ENCODE measurements at places on chromosomes 12 and 14.

- DNase-seq: no peak
Measured at GRCh38 chr12:17020765-17021164, 414.8 kb upstream of the LMO3 start.

DNA sequence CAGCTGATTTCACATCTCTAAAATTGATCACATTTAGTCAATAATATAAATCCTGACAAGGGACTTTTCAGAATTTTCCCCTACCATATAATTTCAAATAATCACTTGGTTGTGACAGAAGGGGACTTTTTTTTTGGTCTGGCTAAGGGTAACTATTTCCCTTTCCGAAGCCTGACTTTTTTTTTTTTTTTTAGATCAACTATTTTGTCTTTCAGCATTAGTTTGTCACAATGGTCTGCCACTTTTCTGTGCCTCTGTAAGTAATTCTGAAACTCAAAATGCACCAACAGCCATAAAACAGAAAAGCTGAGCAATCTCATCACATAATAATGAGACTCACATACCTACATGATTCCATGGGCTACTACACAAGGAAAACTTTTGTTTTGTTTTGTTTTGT lies 266.4 kb downstream of the SSPN start:
- DNase-seq: peak; percentile 78

DNA sequence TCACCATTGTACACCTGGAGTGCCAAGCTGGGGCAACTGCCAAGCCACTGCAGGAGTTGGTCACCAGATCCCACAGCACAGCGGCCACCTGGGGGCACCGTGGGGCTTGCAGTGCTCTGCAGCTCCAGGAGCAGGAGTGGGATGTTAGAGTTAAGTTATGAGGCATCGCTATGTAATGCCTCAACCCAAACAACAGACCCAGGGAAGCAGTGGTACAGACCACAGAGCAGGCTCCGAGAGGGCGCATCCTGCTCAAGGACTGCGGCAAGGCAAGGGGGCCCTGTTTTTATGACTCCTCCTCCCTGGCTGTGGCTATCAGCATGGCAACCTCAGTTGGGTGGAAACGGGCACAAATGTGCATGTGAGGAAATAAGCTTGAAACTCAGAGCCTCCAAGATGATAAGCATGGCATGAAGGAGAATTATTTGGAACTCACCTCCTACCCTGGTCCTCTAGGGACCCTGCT lies 63.1 kb downstream of the ARL6IP4 start:
- peak; percentile 41 for DNase-seq

- no peak for DNase-seq
Measured at GRCh38 chr12:92369056-92369455, 223.4 kb upstream of the BTG1 start.

DNA sequence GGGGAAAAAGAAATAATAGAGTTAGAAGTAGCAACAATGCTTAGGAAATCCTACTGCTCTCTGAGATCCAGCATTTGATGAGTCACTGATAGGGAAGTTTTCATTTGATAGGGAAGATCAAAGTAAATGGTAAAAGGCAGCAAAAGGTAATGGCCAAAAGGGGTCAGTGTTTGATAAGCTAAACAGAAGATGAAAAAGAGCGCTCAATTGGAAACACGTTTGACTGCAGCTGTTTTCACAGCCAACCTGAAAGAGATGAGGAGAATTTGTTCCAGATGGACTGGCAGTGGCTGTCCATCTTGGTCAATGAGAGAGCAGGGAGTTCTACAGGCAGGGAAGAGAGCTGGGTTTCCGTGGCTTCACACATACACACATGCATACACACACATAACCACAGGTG lies 264.2 kb downstream of the TMEM132C start:
- DNase-seq: no peak

- no peak for DNase-seq
Measured at GRCh38 chr14:73717266-73717665, 3.1 kb upstream of the PNMA1 start.

DNA sequence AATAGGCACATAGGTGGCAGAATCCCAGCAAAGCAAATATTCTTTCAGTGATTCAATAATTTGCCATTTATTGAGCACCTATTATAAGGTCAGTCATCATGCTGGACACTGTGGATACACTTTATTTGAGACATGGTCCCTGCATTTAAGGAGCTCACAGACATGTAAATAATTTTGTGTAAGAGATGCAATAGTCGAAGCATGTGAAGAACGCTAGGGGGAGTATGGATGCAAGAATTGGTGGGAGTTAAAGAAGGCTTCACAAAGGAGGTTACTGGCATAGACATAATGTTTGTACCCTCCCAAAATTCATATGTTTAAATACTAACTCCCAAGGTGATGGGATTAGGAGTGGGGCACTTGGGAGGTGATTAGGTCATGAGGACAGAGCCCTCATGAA lies 260.6 kb upstream of the GARIN6 start:
- DNase-seq: no peak

DNA sequence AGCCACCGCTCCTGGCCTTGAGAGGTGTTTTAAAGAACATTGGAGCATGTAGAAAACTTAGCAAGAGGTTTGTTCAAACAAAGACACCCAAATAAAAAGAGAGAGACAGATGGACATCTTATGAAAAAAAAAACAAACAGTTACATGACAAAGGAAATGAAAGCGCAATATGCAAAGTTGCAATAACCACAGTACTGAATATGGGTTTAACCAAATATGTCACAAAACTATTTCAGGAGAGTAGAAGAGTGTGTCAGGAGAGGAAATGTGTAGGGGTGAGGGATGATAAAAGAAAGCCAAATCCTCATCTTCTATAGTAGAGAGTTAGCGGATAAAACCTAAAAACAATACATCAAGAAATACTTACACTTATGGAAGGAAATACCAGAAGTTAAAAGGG lies 98.4 kb downstream of the GTF2A1 start:
- peak; percentile 81 for DNase-seq

DNA sequence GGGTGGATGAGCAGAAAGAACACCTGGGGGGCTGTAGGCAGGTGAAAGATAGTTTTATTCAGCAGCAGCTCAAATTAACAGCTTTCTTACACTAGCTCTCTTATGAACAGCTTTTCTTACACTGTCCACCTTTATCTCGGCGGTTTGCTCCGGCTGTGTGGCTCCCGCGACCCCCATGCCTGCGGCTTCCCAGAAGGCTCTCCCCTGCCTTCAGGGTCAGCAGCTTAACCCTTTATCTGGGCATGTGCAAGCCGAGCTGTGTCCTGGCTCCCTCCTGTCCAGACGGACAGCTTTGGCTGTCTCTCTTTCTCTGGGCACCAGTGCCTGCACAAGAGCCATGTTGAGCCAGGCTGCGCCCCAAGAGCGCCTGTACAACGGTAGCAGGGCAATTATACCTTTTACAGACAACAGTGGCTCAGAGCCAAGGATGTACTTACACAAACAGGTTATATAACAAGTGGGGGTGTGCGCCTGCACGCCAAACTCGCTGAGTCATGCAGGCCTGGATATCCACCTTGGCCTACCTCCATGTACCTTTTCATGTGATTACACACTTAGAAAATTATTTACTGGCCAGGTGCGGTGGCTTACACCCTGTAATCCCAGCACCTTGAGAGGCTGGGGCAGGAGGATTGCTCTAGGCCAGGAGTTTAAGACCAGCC lies 28.5 kb upstream of the KLHL42 start:
- DNase-seq: no peak

DNA sequence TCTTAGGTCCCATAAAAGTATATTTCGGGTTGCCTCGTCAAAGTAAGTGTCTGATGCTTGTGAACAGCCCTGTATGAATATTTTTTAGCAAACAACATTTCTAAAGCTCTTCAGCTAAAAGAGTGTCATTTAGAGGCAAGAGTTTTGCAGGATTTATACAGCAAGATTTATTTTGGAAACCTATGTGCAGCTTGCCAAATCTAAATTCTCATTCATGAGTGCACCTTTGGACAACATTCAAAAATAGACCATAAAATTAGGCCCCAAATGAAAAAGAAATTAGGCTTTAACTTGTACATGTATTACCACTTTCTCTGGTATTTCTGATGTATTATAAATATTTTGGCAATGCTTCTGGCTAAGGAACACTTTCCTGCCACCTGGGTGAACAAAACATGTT lies 224.4 kb upstream of the PDZRN4 start:
- DNase-seq: no peak

GRCh38 chr12:72011374-72011773 lies 72.7 kb downstream of the TPH2 start:
- no peak for DNase-seq

- DNase-seq: peak; percentile 60
Measured at GRCh38 chr12:118063576-118064391, 2.8 kb upstream of the WSB2 start.

DNA sequence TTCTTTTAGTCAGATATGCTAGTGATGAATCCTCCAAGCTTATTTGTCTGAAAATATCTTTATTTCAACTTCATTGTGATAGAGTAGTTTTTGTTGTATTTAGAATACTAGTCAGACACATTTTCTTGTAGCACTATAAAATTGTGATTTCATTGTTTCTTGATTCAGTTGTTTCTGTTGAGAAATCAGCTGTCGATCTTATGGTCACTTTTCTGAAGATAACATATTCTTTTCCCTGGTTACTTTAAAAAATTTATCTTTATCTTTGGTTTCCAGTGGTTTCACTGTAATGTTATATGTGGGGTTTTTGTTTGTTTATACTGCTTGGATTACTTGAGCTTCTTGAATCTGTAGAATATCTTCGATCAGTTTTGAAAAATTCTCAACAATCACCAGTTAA lies 426.1 kb downstream of the SOX5 start:
- DNase-seq: no peak

DNA sequence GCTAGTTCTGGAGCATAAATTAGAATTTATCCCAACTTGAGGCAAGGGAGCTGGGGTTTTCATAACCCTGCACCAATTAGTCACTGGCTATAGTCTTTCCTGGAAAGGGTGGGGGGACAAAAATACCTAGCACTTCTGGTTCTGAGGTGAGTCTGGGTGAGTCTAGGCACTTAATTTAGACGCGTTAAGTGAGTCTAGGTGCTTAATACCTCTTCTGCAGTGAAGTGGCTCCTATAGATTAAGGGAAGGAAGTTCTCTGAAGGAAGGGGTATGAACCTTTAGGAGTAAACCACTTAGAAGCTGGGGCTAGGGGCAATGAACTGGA lies 251.7 kb downstream of the EFCAB11 start:
- DNase-seq: no peak

DNA sequence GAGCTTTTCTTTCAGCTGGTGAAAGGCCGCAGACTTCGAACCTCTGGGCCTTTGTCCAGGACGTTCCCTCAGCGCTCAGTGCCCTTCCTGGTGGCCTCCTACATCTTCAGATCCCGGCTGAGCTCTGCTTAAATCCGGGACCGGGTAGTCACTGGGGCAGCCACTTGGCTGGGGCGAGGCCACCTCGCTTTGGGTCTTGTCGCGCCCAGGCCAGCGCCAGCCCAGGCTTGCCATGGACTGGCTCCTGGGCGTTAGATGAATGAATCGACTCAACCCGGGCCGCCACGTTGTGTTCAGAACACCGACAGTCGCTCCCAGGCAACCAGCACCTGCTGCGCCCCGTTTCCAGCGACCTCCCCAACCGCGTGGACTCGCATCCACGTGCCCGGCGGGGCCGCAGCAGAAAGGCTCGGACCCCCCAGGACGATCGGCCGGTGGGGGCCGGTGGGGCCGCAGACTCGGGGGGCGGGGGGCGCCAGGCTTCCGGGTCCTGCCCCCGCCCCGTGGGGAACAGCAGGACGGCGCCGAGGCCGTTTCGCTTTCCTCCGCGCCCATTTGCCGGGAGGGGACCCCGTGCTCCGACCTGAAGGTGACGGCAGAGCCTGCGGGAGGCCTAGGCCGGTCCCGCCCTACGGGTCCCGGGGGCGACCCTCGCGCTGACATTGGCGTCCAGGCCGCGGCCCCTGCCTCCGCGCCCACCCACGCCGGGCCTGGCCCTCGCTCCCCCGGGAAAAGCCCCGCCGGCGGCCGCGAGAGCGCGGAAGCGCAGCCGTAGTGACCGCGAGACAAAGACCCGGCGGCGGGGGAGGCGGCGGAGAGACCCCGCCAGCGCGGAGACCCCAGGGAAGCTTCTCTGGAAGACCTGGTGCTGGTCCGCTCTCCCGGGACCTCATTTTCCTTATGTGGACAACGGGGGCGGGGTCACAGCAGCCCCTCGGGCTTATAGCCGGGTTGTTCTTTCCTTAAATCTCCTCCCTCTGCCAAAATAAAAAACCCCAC lies 37.3 kb upstream of the RCOR1 start:
- peak; percentile 62 for DNase-seq

GRCh38 chr12:22396735-22397134 lies 62.2 kb upstream of the ST8SIA1 start:
- no peak for DNase-seq

DNA sequence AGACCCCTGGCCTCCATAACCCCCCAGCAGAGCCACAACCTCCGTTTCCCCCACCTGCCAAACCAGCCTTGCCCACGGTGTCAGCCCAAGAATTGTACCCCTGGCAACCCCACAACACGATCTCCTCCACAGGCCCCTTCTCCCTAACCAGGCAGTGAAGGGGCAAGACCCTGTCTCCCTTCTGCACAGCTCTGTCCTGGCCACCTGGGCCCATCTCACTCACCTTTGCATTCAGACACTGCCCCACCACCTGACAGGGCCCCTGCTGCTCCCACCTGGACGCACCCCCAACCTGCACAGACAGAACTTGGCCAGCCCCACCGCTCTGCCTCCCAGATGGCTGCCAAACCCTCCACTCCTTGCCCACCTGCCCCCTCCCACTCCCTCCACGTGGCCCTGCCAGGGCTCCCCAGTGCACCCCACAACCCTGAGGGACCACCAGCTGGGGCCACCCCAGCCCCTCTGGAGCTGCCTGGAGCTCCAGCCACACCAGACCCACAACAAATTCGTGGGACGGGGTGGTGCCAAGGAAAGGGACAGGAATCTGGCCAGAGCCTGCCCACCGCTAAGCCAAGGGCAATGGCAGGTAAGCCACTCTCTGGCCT lies 11.8 kb downstream of the AHNAK2 start:
- no peak for DNase-seq

DNA sequence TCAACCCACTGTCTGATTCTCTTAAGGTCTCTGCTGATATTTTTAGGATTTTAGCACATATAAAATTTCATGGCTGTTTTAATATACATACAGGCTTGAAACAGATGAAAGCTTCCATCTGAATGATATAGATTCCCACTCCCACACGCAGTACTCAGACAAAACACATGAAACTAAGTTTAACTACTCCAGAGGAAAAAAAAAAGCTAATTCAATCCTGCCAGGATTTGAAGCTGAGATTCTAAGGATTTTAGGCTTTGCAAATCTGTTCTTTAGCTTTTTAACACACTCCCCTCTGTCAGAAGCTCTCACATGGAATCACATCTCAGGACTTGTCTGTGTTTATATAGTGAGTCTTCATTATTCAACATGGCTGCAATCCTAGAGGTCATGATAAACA lies 217.3 kb downstream of the BCAT1 start:
- DNase-seq: no peak

GRCh38 chr14:72894623-72895378 lies 900 bp upstream of the DPF3 start:
- DNase-seq: no peak

GRCh38 chr12:27198036-27198435 lies 46.0 kb upstream of the STK38L start:
- DNase-seq: no peak

All from inflammatory macrophage treated with lipopolysaccharide for 4 hours (primary cell).